ENCODE measurements at places on chromosomes 16 and 17. TPM values are rescaled to one million over a fixed set of nuclear protein-coding genes. Genes with fewer than 3 reads are reported as not detected.

GRCh38 chr17:77126519-77126918 lies 14.2 kb upstream of the SEC14L1 start:
- DNase-seq, result no peak

- DNase-seq, result no peak
Measured at GRCh38 chr16:89096768-89097391, 3.2 kb downstream of the ACSF3 start.

GRCh38 chr17:40822132-40822812 lies at the start of gene KRT10:
KRT10 (minus strand) TSS chr17:40822614; CDS start chr17:40822585, 29 bp downstream.
- no peak for DNase-seq

- DNase-seq, result no peak
Measured at GRCh38 chr16:81231014-81231413, 7.5 kb upstream of the BCO1 start.

- peak; percentile 77 for DNase-seq
Measured at GRCh38 chr17:48593840-48594537, 410 bp upstream of the HOXB5 start.

- no peak for DNase-seq
Measured at GRCh38 chr17:8502126-8502525, 66.4 kb downstream of the NDEL1 start.

GRCh38 chr17:83179374-83179773 lies 100.0 kb downstream of the METRNL start:
- no peak for DNase-seq

DNA sequence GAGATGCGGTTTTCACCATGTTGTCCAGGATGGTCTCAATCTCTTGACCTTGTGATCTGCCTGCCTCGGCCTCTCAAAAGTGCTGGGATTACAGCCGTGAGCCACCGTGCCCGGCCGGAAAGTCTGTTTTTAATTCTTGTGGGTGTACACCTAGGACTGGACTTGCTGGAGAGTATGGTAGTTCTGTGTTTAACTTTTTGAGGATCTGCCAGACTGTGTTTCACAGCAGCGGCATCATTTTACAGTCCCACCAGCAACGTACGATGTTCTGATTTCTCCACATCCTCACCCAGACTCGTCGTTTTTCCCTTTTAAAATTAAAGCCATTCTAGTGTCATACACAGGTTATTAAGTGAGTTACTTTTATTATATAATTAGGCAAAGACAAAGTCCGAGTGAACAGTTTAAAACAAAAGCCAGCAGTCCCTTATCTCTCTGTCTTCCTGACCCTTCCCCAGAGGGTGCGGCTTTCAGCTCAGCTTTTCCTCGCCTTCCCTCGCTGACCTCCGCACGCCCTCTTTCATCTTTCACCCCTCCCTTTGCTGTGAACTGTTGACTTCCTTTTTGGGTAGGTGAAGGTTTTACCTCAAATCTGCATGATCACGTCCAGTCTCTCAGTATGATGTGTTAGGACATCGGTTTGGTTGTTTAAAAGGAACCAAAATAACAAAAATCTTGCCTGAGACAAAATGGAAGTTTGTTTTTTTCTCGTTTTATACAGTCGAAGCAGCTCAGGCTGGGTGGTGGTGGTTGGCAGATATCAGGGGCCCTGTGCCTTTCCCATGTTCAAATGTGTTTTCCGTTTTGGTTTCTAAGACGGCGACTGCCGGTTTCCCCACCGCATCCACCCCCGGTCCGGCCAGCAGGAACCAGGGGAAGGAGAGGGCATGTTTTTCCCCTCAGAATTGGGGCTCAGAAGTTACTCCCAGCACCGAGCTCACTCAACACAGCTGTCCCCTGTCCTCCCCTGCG lies 18.0 kb downstream of the FAM234A start:
- DNase-seq, result no peak

GRCh38 chr17:33948309-33948708 lies 306.8 kb upstream of the CCL2 start:
- no peak for DNase-seq

GRCh38 chr17:79811011-79811867 lies 14.4 kb upstream of the CBX8 start:
- DNase-seq, result no peak

- DNase-seq, result no peak
Measured at GRCh38 chr16:84947996-84948850, 63.1 kb downstream of the ZDHHC7 start.

DNA sequence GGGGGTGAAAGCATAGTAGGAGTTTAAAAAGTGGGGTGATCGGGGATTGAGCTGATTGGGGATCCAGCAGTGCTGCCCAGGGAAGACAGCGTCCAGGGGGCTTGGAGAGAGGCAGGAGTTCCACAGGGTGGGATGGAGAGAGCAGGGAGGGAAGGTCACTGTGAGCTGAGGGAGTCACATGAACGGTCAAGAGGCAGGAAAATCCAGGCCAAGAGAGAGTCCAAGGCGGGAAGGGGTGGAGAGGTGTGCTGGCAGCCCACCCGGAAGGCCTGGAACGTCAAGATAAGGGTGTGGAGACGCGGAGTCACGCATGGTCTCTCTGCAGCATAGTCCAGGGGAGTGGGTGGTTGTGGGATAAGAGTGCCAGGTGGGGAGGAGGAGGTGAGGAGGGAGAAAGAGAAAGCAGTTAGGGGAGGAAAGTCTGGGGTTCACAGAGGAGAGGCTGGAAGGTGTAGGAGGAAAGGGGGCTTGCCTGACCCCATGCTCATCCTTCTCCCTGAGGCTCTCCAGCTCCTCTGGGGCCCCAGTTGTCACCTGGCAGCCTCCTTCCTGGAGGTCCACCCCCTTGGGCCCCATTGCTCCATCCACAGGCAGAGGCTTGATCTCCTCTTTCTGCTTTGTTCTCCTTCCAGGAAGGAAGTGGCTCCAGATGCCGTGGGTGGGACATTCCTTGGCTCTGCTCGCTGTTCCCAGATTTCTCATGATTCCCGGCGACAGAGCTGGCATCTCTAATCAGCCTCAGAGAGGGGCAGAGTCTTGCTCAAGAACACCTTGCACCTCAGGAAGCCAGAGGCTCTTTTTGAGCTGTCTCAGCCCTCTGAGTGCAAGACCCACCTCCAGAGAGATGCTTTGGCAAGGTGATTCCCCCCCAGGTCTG lies 28.7 kb downstream of the CCR7 start:
- DNase-seq, result no peak

- DNase-seq, result no peak
Measured at GRCh38 chr16:369866-370436, 387 bp downstream of the MRPL28 start.

DNA sequence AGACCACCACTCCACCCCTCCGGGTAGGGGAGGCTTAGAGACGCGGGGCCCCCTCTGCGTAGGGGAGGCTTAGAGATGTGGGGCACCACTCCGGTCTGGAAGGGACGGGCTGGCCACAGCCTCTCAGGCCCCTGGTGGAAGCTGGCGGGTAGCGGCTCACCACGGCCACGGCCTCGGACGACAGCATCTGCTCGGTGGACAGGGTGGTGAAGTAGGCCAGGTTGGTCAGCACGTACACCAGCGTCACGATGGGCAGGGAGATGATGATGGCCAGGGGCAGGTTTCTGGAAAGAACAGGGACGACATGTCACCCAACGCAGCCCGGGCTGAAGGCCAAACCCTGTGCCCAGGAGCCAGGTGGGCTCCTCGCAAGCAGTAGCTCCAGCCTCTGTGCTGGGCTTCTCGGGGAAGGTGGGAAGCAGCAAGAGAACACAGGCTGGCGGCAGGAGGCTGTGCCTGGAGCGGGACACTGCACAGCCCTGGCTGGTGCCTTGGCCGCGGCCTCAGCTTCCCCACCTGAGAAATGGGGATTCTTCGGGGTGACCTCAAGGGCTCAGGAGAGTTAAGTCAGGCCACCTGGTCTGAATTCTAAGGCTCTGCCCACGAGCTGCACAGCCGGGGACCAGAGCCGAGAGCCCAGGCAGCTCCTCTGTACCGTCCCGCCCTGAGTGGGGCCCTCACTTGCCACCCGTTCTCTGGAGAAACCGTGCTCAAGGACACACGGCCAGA lies 29.6 kb downstream of the SLC7A5 start:
- no peak for DNase-seq

- no peak for DNase-seq
Measured at GRCh38 chr17:68603027-68603426, 1.9 kb upstream of the FAM20A start.

GRCh38 chr17:78917451-78918275 lies 7.5 kb downstream of the TIMP2 start:
- no peak for DNase-seq

DNA sequence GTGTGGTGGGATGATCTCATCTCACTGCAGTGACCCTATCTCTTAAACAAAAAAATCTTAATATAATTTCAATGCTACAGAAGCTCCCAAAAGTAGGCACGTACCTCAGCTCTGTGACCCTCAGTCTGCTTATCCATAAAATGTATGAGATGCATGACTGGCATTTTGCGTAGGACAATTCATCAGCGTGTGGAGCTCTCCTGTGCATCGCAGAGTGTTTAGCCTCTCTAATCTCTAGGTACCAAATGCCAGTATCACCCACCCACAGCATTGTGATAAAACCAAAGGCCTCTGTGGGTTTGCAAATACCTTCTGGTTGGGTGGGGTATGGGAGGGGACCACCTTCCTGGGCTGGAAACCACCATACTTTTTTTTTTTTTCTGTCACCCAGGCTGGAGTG lies 19.0 kb upstream of the TUBG2 start:
- no peak for DNase-seq

GRCh38 chr17:19978805-19979211 lies 1.2 kb upstream of the AKAP10 start:
- no peak for DNase-seq

GRCh38 chr17:30002088-30002487 lies 60.7 kb downstream of the EFCAB5 start:
- no peak for DNase-seq

DNA sequence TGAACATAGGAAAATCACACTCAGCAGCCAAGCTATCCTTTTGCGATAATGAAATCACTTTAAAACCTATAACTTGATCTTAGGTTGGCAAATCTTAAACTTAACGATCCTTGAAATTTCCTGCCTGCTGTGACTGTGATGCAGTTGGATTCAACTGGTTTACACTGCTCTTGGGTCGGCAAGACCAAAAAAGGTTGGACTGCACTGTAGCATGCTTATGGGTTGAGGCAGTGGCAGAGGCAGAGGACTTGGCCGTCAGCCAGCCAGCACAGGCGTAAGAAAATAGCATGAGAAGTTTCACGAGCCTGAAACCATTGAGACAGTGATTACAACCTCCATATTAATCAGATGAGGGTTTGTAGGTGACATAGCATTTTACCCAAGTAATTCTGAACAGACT lies 21.4 kb downstream of the WSB1 start:
- DNase-seq, result no peak

DNA sequence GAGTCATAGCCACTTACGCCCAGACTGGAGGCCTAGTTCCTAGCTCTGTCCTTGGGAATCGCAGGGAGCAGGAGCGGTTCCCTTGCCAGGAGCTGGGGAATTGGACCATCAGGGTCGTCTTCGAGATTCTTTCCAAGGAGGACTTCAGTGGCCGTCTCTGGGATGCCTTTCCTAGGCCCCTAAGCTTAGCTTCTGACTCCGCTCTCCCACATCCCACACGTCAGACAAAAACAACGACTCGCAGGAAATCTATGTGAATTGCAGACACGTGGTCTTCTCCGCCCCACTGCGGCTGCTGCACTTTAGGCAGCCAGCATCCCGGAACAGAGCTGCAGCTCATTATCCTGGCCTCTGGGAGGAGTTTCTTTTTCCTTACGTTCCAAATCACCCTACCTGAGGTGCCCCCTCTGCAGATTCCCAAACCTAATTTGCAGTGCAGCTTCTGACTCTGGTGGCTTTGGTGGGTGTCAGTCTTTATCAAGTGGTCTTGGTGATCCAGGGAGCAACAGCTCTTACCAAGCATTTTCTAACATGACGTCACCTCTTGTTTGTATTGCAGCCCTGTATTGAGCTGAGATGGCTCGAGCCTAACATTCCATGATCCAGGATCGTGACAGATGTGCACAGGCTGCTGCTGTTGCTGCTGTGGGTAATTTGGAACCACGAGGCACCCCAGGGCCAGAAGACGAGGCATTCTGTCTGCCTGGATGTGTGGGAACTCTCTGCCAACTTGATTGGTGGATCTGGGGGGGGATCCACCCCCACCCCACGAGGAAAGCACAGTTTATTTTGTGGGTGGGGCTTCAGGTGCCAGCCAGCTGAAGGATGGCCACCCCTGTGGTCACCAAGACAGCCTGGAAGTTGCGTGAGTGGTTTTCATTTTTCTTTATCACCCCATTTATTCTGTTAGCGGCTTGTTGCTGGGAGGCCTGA lies 1.1 kb downstream of the KATNB1 start:
- DNase-seq, result no peak

- no peak for DNase-seq
Measured at GRCh38 chr17:2232244-2232638, 71.3 kb downstream of the SMG6 start.

- DNase-seq, result no peak
Measured at GRCh38 chr16:53216798-53217197, 162.0 kb downstream of the CHD9 start.

GRCh38 chr17:21228845-21229244 lies 14.9 kb upstream of the TMEM11 start:
- DNase-seq, result no peak

DNA sequence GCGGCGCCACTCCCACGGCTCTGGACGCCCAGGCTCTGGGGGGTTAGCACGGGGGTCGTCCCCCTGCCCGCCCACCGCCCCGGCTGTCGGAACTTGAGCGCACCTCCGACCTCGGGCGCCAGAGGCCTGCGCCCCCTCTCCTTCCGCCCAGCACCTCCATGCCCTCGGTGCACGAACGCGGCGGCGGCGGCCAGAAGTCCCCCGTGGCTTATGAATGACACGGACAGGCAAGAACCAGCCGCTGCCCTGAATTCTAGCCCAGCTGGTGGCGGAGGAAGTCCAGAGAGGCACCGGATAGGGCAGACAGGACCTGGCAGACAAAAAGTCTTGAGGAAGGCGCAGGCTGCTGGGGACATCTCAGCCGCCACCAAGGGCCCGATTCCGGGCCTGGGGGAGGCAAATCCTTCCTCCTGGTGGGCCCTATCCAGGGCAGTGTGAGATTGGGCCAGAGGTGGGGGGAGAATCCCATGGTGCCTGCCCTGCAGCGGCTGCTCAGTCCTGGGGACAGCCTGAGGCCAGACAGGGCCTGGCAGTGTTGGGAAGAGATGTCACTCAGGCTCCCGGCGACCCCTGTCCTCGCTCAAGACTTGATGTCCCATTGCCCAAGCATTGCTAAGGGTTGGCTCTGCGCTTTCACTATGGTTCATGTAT lies 897 bp upstream of the CYGB start:
- DNase-seq, result no peak

- DNase-seq, result no peak
Measured at GRCh38 chr16:52557236-52557635, 10.3 kb upstream of the TOX3 start.

DNA sequence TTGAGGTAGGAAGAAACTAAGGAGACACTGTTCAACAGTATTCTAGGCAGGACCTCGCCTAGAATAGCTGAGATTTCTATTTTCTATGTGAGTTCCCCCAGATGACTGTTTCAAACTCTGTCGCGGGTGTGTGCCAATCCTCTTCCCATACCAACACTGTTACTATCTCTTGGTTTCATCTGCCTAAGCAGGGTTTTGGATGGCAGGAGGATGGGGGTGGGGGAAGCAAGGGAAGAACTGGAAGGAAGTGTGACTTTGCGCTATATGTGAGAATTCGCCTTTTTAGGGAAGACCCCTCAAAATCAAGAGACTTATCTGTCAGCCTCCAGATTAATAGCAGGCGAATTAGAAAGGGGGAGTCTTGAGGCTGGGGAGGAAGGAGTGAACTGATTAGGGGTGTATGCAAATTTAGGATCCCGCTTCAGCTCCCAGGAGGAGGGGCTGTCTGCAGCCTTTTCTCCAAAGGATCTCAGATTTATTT lies 521 bp upstream of the G6PC3 start:
- DNase-seq, result peak; percentile 7

NLRP1 gene
- 42.8 TPM for polyA plus RNA-seq

GAST gene
- polyA plus RNA-seq, result not detected

SDR42E2 gene
- 0.11 TPM for polyA plus RNA-seq

PRSS53 gene
- 0.59 TPM for polyA plus RNA-seq

BCAS3 gene
- 17.7 TPM for polyA plus RNA-seq

NME1 gene
- polyA plus RNA-seq, result 74.0 TPM

ARL5C gene
- polyA plus RNA-seq, result 0.27 TPM

TBC1D3 gene
- polyA plus RNA-seq, result not detected
